Peyer's patch (tissue), 4 donors: ENCODE measurements at places on chromosomes 5 and 9. TPM values are rescaled to one million over a fixed set of nuclear protein-coding genes. Genes with fewer than 3 reads are reported as not detected.

DNA sequence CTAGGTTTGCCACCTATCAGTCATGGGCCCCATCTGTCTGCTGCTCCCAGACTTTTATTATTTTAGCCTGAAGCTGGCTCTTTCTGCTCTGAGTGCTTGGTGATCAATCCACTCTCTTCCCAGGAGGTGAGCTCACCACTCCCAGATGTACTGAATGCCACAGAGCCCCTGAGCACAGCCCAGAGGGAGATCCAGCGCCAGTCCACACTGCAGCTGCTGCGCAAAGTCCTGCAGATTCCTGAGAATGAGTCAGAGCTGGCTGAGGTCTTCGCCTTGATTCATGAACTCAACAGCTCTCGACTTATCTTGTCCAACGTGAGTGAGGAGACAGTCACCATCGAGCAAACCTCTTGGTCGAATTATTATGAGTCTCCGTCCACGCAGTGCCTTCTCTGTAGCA, 36.0 kb downstream of the HMGXB3 start:
- no peak for DNase-seq

GRCh38 chr9:95920017-95920416, 44.5 kb downstream of the ERCC6L2 start:
- no peak for DNase-seq

DNA sequence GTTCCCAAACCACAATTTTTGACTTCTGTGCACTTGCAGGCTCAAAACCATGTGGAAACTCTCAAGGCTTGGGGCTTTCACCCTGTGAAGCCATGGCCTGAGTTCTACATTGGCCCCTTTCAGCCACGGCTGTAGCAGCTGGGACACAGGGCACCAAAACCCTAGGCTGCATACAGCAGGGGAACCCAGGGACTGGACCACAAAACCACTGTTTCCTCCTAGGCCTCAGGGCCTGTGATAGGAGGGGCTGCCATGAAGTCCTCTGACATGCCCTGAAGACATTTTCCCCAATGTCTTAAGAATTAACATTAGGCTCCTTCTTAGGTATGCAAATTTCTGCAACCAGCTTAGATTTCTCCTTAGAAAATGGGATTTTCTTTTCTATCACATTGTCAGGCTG, 312.1 kb upstream of the TUSC1 start:
- DNase-seq: no peak

GRCh38 chr5:142184988-142185387, 76.4 kb downstream of the NDFIP1 start:
- DNase-seq: no peak

- DNase-seq: no peak
These were observed 2.2 kb downstream of the LHX3 start for GRCh38 chr9:136202454-136203407.

Gene STPG3
- not detected for total RNA-seq

Gene SH3RF2
- 39.6 TPM for total RNA-seq

Gene SPINK13
- total RNA-seq: not detected
